CD4-positive, alpha-beta memory T cell (primary cell): ENCODE measurements at places on chromosomes 2 and 18. TPM values are rescaled to one million over a fixed set of nuclear protein-coding genes. Genes with fewer than 3 reads are reported as not detected.
A peak's percentile ranks its signal among the peaks of the same experiment; 100 is the strongest.

DNA sequence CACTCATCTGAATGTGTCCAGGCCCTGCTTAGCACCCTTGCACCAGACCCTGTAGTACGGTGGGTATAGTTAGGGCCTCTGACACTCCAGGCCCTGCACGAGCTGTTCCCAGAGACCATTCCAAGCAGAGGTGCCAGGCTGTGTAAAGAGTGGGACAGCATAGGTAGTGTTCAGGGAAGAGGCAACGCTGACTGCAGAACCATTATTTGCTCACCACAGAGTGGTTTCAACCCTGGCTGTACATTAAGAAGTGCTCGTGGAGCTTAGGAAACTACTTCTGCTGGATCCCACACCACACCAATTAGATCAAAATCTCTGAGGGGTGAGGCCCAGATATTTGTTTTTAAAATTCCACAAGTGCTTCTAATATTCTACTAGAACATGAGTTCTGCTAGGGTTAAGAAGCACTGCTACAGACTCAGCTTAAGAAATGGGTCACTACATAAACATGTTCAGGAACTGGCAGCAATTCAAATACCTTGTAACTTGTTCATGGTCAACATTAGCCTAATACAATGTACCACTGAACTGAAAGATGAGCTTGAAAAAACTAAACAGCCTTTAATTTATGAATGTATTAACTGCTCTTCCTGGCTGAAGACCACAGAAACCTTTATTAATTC is 183.0 kb downstream of the MYO5B start:
- no peaks in the 10 kb centered on the region for H3K27me3 ChIP-seq
- H3K4me1 ChIP-seq = no peaks in the 10 kb centered on the region
- H3K4me3 ChIP-seq = no peak overlapping the region

GRCh38 chr18:30920757-30921156 is 121.8 kb downstream of the DSC3 start:
- H3K27ac ChIP-seq = no peak overlapping the region
- no peaks in the 10 kb centered on the region for H3K36me3 ChIP-seq
- DNase-seq = no peak
- no peak overlapping the region for H3K4me3 ChIP-seq

GRCh38 chr2:178330175-178331017 is 120.6 kb downstream of the PRKRA start:
- no peaks in the 10 kb centered on the region for H3K4me1 ChIP-seq
- H3K4me3 ChIP-seq = no peak overlapping the region
- no peaks in the 10 kb centered on the region for H3K36me3 ChIP-seq

GRCh38 chr2:42114091-42114490 is 55.1 kb upstream of the EML4 start:
- no peak overlapping the region for H3K27ac ChIP-seq
- H3K36me3 ChIP-seq = no peaks in the 10 kb centered on the region
- H3K27me3 ChIP-seq = no peaks in the 10 kb centered on the region
- no peak overlapping the region for H3K4me3 ChIP-seq
- H3K4me1 ChIP-seq = peaks cover 83% of the 10 kb centered on the region
- DNase-seq = no peak

GRCh38 chr18:48863432-48864065 is 87.2 kb downstream of the SMAD7 start:
- H3K27me3 ChIP-seq = no peaks in the 10 kb centered on the region
- no peak overlapping the region for H3K4me3 ChIP-seq
- no peak for DNase-seq
- H3K36me3 ChIP-seq = no peaks in the 10 kb centered on the region

GRCh38 chr18:38709122-38709521 is 1143.5 kb upstream of the CELF4 start:
- H3K4me1 ChIP-seq = no peaks in the 10 kb centered on the region
- H3K36me3 ChIP-seq = no peaks in the 10 kb centered on the region
- no peak overlapping the region for H3K4me3 ChIP-seq
- no peak overlapping the region for H3K27ac ChIP-seq
- no peaks in the 10 kb centered on the region for H3K27me3 ChIP-seq

DNA sequence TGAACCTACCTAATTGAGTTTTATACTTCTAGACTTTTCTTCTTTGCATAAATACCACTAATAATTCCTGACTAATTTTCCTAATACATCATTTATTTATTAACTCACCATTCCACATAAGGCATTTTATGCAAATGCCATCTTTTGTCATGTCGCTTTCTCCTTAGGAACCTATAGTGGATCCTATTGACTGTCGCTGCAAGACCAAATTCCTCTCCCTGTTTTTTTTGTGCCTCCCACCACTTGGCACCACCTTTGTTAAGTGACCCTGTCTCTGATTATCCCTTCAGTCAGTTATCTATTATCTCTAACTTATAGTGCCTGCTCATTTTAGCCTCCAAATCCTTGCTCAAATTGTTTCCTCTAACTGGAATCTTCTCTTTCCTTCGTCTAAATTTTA is 19.5 kb downstream of the UNC80 start:
- no peaks in the 10 kb centered on the region for H3K36me3 ChIP-seq
- no peak overlapping the region for H3K27ac ChIP-seq
- no peak overlapping the region for H3K4me3 ChIP-seq
- no peaks in the 10 kb centered on the region for H3K27me3 ChIP-seq

GRCh38 chr2:105330681-105331375 is 1.3 kb upstream of the TGFBRAP1 start:
- peak overlapping the region; percentile 83 for H3K27ac ChIP-seq
- no peaks in the 10 kb centered on the region for H3K36me3 ChIP-seq
- H3K27me3 ChIP-seq = no peaks in the 10 kb centered on the region
- H3K4me1 ChIP-seq = peaks cover 31% of the 10 kb centered on the region

DNA sequence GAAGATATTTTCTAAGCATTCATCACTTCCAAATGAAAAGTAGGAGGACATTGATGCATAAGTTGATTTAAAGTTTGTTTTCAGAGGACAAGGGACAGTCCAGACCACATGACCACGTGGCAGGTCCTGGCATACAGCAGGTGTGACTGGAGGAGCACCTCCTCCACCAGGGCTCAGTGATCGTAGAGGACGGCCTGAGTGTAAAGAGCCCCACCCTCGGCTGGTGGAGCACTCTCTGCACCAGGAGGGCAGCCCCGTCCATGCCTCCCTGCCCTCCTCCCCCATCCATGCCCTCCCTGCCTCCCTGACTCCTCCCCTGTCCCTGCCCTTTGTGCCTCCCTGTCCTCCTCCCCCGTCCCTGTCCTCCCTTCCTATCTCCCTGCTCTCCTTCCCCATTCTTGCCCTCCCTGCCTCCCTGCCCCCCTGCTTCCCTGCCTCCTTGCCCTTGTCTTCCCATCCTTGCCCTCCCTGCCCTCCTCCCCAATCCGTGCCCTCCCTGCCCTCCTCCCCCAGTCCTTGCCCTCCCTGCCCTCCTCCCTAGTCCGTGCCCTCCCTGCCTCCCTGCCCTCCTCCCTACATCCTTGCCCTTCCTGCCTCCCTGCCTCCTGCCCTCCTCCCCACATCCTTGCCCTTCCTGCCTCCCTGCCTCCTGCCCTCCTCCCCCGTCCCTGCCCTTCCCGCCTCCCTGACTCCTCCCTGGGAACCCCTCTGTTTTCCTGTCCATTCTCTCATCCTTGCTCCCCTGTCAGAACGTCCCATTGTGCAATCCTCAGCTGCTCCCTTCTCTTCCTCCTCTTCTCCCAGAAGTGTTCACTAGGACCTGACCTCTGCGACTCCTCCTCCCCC is 47.9 kb downstream of the ANKMY1 start:
- H3K36me3 ChIP-seq = no peaks in the 10 kb centered on the region
- H3K4me3 ChIP-seq = no peak overlapping the region
- H3K4me1 ChIP-seq = peaks cover 13% of the 10 kb centered on the region
- no peak overlapping the region for H3K27ac ChIP-seq

- no peaks in the 10 kb centered on the region for H3K36me3 ChIP-seq
- H3K4me1 ChIP-seq = no peaks in the 10 kb centered on the region
- no peaks in the 10 kb centered on the region for H3K27me3 ChIP-seq
- H3K4me3 ChIP-seq = no peak overlapping the region
- H3K27ac ChIP-seq = no peak overlapping the region
Measured at GRCh38 chr2:236338495-236339184, 74.4 kb upstream of the ASB18 start.

- no peaks in the 10 kb centered on the region for H3K27me3 ChIP-seq
- H3K4me3 ChIP-seq = no peak overlapping the region
- H3K36me3 ChIP-seq = no peaks in the 10 kb centered on the region
- H3K27ac ChIP-seq = no peak overlapping the region
Measured at GRCh38 chr2:55123851-55124269, 73.6 kb upstream of the RTN4 start.

DNA sequence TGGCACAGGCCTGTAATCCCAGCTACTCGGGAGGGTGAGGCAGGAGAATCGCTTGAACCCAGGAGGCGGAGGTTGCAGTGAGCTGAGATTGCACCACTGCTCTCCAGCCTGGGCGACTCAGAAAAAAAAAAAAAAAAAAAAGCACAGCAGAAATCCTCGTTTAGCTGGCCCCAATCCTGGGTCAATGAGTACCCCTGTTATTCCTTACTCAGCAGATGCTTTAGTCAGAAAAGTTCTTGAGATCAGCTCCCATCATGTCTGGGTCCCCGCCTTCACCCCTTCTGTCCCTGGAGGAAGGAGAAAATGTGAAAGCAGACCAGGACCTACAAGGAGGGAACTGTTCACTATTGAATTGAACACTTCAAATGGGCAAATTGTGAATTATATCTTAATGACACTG is 16.4 kb upstream of the KCNG3 start:
- DNase-seq = no peak
- no peak overlapping the region for H3K4me3 ChIP-seq
- no peaks in the 10 kb centered on the region for H3K4me1 ChIP-seq
- H3K27ac ChIP-seq = no peak overlapping the region

GRCh38 chr2:166376873-166377272 is 1.1 kb upstream of the SCN9A start:
- H3K27me3 ChIP-seq = no peaks in the 10 kb centered on the region
- H3K27ac ChIP-seq = no peak overlapping the region
- DNase-seq = no peak
- H3K36me3 ChIP-seq = no peaks in the 10 kb centered on the region
- H3K4me3 ChIP-seq = no peak overlapping the region
- H3K4me1 ChIP-seq = no peaks in the 10 kb centered on the region

GRCh38 chr2:172228177-172228808 is 125.6 kb upstream of the DLX2 start:
- no peak overlapping the region for H3K4me3 ChIP-seq
- H3K4me1 ChIP-seq = peaks cover 45% of the 10 kb centered on the region
- no peak overlapping the region for H3K27ac ChIP-seq
- no peaks in the 10 kb centered on the region for H3K36me3 ChIP-seq
- DNase-seq = no peak

DNA sequence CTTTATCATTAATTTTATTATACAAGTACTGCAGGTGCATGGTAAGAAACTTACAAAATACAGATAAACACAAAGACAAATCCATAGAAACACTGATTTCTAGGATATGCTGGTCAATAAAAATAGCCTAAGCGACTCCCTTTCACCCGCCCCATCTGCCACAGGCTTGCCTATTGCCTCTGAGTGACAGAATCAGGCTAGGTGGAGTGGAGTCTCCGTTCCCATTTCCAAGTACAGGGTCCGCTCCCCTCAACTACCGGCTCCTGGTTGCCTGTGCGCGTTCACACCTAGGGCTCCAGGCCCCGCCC is 201 bp upstream of the TRAPPC12 start:
- H3K27me3 ChIP-seq = no peaks in the 10 kb centered on the region
- H3K27ac ChIP-seq = peak overlapping the region; percentile 86
- peak overlapping the region; percentile 80 for H3K4me3 ChIP-seq
- no peak for DNase-seq
- H3K4me1 ChIP-seq = peaks cover 40% of the 10 kb centered on the region

- H3K36me3 ChIP-seq = no peaks in the 10 kb centered on the region
- H3K27ac ChIP-seq = no peak overlapping the region
- H3K4me1 ChIP-seq = no peaks in the 10 kb centered on the region
- H3K27me3 ChIP-seq = no peaks in the 10 kb centered on the region
- H3K4me3 ChIP-seq = no peak overlapping the region
Measured at GRCh38 chr18:58975296-58975695, 110.6 kb downstream of the ZNF532 start.

- H3K36me3 ChIP-seq = no peaks in the 10 kb centered on the region
- DNase-seq = no peak
- no peak overlapping the region for H3K4me3 ChIP-seq
Measured at GRCh38 chr2:179141206-179141605, 91.3 kb upstream of the CCDC141 start.

DNA sequence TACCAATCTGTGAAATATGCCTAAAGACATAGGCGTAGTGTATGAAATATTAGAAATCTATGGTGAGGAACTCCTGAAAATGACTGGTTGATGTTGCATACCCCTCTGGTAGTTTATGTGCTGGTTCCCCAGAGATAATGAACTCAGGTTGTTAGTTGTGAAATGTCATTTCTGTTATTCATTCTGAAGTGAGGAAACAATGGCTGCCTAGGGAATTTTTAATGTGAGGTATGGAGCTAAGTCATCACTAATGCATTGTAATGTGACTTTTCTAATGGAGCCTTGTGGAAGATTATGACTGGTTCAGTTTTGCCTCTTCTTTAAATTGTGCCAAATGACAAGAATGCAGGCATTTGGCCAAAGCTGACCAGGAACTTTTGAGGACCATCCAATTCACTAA is 61.6 kb upstream of the RAB27B start:
- H3K4me3 ChIP-seq = no peak overlapping the region
- DNase-seq = no peak
- H3K36me3 ChIP-seq = no peaks in the 10 kb centered on the region
- H3K27me3 ChIP-seq = no peaks in the 10 kb centered on the region
- no peak overlapping the region for H3K27ac ChIP-seq

DNA sequence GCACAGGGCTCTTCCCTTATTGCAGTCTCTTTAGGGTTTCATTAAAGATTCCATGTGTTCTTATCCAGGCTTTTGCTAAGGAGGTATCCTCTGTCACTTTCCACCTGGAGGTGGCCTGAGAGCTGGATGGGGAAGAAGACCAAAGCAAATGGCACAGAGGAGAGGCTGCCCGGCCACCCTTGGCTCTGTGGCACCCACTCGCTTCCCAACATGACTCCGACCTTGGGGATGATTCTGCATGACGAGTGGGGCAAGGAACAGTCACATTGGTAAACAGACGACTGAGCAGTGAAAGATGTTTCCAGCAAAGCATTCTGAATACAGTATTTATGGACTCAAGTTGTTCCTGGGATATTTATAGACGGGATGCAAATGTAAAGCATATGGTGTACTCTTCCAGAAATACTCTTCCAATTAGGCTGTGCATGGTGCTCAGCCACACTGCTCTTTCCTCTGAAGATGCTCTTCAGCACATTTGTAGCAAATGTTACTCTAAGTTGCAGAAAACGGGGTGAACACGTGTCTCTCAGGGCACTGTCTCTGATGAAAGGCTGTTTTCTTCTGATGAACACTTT is 377.1 kb upstream of the HS6ST1 start:
- DNase-seq = no peak
- no peaks in the 10 kb centered on the region for H3K27me3 ChIP-seq
- no peak overlapping the region for H3K27ac ChIP-seq

Gene CYP1B1
- total RNA-seq = 5.8 TPM

Gene GRB14
- total RNA-seq = not detected

Gene FAM161A
- total RNA-seq = 5.4 TPM

Gene SLC1A4
- 8.2 TPM for total RNA-seq

Gene CYP20A1
- total RNA-seq = 47.1 TPM

Gene HOXD12
- not detected for total RNA-seq

Gene RRM2
- 0.42 TPM for total RNA-seq

Gene NAT8
- not detected for total RNA-seq
